ENCODE measurements at places on chromosomes 6 and 20.
A peak's percentile ranks its signal among the peaks of the same experiment; 100 is the strongest.

DNA sequence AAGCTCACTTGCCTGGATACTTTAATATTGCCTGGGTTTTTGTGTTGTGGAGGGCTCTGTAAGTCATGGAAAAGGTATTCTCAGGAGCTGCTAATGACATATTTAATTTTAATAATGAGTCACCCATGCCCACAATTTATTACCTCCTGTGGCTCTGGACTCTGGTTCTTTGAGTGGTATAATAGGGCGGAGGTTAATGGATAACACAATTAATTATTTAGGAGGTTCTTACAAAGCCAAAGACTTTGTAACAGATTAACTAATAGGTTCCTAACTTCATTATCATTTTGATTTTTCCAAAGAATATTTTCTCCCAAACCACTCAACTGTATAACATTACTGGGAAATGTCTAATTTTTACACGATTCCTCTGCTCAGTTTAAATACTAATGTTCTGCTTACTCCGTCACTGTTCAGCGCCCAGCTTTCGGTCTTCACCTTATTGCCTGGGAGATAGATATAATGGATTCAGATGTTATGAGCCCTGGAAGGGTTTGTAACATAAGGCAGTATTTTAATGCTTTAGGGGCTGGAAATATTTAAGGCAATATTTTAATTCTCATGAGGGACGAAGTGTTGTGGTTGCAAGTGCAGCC, 29.4 kb downstream of the PHACTR3 start:
- no peak for DNase-seq

DNA sequence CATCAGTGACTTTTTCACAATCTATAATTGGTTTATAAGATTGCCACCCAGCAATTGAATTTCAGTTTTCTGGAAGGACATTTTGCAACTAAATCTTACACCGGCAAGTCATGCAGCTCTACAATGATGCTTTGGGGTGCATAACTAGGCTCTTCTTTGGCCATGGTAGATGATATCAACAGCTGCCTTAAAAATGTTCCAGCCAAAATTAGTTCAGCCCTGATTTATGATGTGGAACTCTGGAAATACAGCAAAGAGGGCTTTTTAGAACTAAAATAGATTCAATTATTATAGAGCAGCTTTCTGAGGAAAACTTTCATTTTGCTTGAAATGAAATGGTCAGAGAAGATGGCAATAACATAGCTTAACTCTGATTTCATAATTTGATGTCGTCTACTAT, 18.4 kb upstream of the MCM9 start:
- DNase-seq = no peak

DNA sequence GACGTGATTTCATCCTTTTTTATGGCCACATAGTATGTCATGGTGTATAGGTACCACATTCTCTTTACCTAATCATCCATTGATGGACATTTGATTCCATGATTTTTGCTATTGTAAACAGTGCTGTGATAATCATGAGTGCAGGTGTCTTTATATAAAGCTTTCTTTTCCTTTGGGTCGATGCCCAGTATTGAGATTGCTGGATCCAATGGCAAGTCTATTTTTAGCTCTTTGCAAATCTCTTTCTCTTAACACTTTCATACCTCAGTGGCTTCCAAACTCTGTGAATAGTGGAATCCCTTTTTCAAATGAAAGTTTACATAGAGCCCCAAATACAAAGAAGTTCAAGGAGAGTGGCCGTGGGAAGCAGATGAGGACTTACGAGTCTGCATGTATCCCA, 105.8 kb upstream of the SPTLC3 start:
- no peak for DNase-seq

DNA sequence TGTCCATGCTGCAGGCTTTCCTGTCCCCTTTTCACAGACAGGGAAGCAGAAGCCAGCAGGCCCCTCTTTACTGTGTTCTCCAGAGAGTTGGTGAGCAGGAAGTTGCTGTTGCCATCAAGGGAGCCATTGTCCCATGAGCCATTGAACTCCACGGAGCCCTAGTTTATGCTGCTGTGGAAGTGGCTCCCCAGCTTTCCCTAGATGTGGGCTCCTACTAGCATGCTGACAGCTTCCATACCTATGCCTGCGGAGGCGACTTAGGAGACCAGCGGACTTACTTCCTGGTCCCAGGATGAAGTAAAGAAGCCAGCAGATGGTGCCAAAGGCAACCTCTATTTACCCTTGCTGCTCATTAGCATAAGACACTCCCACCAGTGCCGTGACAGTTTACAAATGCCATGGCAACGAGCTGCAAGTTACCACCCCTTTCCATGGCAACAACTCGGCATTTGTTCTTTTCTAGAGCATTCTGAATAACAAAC, 30.8 kb upstream of the FKBP1A start:
- DNase-seq = peak; percentile 75

DNA sequence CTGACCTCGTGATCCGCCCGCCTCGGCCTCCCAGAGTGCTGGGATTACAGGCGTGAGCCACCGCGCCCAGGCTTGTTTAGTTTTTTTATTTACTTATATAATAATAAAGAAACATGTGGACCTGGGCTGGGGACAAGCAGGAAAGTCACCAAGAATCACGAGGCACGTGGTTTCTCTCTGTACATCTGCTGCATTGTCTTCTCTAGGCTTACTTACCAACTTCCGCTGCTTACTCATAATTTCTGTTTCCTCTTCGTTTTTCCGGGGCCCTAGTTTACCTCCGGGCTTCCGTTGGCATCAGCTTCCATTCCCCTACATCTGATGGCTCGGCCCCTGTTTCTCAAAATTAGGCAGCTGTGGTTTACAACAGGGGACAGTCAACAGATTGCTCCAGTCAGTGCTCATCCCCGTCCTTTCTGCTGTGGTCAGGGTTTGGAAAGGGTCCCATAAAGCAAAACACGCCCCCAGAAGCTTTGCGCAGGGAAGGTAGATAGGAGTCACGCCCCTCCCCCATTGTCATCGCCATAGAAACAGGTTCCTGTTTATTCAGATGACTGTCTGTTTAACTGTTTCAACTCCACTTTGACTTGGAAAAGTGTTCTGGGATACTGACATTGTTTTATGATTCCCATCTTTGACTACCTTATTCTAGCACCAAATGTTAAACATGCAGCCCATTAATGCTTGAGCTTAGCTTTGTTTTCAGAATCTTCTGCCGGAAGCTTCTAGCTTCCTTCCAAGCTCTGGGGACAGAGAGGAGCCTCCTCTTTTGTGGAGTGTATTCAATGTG, 31.9 kb upstream of the TXLNB start:
- DNase-seq = peak; percentile 40

DNA sequence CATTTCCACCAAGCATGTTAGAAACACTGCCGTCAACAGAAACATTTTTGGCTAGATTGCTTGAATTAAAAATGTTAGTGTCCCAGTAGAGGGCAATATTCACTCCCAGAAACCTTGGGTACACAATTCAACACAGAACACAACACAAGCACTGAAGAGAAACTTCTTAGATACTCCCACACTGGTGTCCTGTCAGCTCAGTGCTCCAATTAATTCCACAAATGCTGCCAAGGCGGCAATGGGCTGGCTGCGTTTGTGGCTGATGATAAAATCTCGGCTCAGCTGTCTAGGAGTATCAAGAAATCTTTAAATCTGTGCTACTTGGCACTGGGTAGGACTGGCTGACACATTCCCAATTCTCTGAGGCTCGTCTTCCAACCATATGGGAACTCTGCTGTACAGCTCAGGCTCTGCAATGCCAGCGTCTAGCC, 39.3 kb downstream of the BEND3 start:
- DNase-seq = no peak

GRCh38 chr6:151436802-151437201, 15.1 kb downstream of the RMND1 start:
- no peak for DNase-seq

- DNase-seq = peak; percentile 60
Observed at GRCh38 chr6:31834367-31835250, 7.1 kb downstream of the HSPA1B start.

GRCh38 chr20:59586613-59587012, 17.7 kb upstream of the PHACTR3 start:
- no peak for DNase-seq

DNA sequence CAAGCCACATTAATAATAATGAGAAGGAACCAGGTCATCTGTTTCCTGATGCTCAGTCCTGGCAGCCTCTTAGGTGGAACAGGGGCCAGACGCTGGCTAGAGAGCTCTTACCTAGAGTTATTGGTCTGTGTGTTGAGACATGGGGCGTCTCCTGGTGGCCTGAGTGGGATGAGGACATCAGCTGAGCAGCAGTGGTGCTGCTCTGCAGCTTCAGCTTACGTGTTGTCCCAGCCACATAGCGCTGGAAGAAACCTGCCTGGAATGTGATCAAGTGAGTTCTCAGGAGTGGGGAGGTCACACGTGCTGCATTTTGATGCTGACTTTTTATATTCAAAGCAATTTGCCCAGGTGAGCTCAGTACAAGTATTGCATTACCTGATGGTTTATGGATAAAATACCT, 355.4 kb downstream of the CDH26 start:
- DNase-seq = no peak

DNA sequence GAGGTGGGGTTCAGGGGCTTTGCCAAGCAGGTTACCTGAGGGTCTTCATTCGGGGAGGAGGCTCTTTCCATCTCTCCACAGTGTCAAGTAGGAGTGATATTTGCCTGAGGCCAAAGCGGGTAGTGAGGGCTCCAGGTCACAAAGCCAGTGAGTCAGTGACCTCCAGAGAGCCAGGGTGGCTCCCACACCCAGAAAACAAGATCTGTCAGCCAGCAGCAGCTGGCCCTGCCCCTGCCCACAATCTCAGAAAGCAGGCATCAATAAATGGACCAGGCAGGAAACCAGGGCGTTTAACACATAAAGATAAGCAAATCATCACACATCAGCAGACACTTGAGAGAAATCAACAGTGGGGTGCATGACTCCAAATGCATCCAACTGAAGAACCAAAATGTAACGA, 250.8 kb downstream of the CDH26 start:
- no peak for DNase-seq

DNA sequence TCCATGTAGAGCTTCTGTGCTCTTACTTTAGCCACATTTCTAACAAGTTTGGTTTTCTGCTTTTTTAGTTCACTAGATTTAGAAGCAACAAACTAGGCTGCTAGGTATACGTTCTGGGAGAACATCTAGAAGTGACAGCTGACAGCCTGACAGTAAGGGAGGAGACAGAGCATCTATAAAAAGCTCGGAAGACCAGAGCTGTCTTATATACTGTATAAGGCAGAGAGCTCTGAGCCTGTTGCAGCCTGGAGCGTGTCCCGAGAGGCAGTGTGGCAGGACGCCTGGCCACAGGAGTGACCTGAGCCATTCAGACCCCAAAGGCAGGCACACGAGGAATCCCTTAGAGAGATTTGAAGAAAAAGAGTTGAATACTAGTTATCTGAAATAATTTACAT, 24.6 kb downstream of the PPP1R14C start:
- DNase-seq = no peak

DNA sequence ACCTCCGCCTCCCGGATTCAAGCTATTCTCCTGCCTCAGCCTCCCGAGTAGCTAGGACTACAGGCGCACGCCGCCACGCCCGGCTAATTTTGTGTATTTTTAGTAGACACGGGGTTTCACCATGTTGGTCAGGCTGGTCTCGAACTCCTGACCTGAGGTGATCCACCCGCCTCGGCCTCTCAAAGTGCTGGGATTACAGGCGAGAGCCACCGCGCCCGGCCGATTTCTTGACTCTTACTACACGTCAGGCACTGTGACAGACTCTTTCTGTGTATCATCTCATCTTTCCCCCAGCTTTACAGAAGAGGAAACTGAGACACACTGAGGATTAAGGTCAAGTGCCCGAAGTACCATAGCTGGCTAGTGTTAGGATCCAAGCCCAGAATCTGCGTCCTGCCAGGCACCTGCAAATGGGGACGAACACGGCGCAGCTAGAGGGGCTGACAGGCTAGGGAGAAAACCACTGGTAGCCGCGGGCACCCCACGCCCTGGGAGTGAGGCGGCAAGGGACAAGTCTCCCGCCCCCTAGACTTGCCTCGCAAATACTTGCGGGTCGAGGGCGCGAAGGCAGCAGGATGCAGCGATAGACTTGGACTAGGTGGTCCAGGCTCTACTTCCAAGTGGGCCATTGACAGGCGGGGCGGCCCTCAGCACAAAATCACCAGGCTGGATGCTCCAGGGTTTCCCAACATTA, 1.1 kb upstream of the TAF8 start:
- no peak for DNase-seq

- no peak for DNase-seq
Observed at GRCh38 chr6:144215402-144215931, 65.2 kb downstream of the STX11 start.

GRCh38 chr20:25865715-25866656, 169.3 kb upstream of the ZNF337 start:
- no peak for DNase-seq

DNA sequence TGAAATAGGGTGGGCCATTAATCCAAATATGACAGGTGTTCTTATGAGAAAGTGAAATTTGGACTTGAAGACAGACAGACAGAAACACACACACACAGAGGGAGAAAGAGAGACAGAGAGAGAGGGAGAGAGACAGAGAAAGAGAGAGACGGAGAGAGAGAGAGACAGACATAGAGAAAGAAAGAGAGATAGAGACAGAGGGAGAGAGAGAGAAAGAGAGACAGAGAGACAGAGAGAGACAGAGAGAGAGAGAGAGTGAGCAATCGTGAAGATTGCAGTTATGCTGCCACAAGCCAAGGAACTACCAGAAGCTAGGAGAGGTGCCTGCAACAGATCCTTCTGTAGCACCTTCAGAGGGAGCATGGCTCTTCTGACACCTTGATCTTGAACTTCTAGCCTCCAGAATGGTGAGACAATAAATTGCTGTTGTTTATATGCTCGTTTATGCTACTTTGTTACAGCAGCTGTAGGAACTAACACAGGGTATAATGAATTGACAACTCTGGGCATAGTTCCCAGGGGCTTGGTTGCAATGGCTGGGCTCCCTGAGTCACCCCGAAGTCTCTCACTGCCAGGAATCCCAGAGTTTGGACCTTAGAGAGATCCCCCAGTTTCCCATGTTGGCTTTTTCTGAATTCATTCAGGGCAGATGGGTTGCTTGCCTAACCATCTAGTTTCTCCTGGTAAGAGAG, 44.7 kb upstream of the ECI2 start:
- DNase-seq = no peak

- DNase-seq = no peak
Observed at GRCh38 chr20:20371083-20371482, 3.2 kb downstream of the INSM1 start.

Measured in NT2/D1 (cell line).